OCI-LY7 (cell line): ENCODE measurements at places on chromosomes 2 and 18. TPM values are rescaled to one million over a fixed set of nuclear protein-coding genes. Genes with fewer than 3 reads are reported as not detected.

DNA sequence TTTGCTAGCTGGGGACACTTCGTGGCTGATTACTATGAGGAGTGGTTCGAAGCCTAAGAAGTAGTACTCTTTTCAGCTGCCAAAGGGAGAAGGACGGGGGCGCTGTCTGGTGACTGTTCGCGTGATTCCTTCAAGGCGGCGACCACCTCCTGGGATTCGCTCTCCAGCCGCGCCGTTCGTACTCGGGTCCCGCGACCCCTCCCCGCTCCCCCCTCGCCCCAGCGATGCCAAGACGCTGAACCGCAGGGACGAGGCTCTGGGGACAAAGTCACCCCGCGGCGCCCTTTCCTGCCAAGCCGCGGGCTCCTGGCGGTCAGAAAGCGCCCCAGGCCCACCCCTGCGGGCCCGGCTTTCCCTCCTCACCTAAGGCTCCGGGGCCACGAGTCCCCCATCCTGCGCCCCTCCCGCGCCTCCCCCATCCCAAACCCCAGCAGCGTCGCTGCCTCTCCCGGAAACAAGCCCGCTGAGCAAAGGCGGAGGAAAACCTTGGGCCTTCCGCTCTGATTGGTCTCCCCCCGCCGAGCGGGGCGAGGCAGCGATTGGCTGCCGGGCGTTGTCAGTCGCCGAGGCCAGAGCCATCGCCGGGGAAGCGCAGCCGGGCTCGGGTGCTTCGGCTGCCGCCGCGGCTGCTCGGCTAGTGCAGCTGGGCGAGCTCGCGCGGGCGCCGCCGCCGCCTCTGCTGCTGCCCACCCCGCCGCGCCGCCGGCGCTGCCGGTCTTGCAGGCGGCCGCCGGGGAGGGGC is 404.3 kb downstream of the XIRP2 start:
- no peak for DNase-seq

DNA sequence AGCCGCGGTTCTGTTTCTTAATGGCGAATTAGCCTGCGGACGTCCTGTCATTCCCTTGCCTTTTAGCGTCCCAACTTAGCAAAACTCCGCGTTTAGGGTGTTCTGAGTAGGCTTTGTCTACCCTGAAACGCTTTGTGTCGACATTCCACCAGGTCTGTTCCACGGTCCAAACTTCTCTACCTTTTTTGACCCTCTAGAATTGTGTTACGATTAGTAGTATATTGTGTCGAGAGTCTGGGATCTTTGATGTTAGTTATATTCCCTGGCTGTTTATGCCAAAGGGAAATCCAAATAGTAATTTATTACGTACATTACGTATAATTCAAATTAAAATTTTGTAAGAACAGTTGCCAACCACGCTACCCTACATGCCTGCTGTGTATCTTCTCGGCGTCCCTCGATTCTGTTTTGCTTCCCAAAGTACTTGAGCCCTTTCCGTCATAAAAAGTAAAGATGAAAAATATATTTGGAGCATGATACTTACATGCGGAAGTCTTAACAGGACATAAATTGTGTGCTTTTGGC is 495 bp upstream of the TTC32 start:
- DNase-seq: no peak

DNA sequence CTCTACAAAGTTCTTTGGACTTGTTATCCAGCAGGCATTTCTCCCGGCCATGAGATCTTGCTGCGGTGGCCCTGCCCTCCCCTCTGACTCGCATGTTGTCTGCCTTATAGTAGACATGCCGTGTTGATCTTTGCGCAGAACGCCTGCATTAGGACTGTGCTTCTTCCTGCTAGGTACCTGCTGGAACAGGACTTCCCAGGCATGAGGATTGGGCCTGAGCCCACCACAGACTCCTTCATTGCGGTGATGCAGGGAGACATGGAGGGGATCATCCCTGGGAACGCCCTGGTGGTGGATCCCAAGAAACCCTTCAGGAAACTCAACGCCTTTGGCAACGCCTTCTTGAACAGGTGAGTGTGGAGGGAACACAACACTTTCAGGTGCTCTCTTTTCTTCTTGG is 10.1 kb downstream of the EHD3 start:
- DNase-seq: no peak

DNA sequence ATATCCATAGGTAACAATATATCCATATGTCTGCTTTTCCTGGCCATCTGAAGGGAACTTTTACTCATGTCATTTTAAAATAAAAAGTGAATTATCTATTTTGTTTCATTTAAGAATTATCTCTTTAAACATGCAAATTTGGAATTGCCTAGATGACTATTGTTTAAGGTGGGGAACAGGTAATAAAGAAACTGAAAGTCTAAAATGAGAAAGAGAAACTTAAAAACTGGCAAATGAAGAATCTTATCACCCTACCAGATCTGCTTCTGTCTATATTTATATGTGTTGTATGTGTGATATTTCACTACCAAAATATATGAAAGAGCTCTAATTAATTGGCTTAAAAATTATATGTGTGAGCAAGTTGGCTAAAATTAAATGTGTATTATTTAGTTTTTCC is 243.2 kb upstream of the KCNH7 start:
- DNase-seq: no peak

DNA sequence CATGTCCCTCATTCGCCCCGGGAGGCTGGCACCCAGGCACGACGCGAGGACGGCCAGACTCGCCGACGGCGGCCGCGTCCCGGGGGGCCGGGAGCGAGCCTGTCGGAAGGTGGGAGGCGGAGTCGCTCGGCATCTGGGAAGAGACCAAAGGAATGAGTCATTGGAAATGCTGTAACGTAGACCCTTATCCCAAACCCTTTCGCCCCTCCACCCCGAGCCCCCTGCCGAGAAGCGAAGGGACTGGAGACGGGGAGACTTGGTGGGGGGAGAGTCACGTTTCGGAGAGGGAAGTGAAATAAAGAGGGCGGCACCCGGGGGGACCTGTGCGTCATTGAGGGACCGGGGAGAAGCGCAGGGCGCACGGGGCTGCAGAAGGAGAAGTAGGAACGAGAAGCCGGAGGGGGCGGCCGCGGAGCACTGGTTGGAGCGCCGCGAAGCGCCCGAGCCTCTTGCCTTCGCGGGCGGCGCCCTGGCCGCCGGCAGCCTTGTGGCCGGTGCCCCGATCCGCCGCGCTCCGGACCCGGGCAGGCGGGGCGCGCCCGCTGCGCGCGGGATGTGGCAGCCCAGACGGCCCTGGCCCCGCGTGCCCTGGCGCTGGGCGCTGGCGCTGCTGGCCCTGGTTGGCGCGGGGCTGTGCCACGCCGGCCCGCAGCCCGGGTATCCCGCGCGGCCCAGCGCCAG is at the start of gene EMILIN2:
Gene EMILIN2, plus strand, starts transcription at position 371 of the 681 bp plus-strand sequence. Its CDS starts 183 bp downstream, at position 554.
- DNase-seq: no peak

- no peak for DNase-seq
Measured at GRCh38 chr18:9067823-9068222, 34.7 kb upstream of the NDUFV2 start.

DNA sequence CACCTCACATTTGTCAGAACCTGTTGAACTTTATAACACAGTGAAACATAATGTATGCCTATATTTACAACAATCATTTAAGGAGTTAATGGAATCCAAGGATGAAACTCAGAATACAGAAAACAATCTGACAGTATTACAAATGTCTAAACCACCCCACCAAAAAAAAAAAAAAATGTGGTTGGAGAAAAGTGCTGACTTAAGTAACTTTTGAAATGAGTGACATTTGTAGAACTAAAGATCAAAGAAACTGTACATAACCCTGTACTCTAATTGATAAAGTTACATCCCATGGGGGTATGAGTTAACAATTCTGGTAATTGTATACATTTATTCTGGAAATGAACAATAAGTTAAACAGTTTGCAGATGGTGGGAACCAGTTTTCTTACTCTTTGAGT is 372.1 kb upstream of the TMEFF2 start:
- no peak for DNase-seq

DNA sequence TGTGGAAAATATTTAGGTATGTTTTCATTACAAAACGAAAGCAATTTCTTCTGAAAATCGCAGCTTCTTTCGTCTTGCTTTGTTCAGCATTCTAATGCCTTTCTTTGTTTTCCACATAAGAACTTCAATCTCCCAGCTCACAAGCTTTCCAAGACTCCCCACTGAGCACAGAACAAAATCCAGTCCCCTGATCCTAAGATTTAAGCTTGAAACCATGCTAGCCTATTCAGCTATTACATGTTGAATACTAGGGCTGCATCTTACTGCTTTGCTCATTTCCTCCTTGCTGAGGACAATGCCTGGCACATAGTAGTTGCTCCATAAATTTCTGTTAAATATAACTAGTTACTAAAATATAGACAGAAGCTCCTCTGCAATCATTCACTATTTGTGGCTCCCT is 160.6 kb downstream of the GALNT3 start:
- no peak for DNase-seq

DNA sequence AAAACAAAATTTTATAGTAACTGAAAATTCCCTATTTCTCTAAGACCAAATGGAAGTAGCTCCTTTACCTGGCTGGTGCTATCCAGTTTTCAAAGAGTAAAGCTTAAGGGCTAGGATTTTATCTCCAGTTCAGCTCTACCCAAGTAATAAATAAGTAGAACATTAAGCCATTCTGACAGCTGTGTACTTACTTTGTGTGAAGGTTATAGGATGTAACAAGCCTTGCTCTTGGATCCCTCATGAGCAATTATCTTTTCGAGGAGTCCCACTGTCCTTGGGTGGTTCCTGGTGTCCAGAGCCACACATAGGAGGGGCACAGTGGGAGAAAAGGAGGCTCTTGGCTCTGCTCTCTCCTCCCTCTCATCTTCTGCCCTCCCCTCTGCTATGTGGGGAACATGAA is 45.5 kb downstream of the KIF5C start:
- no peak for DNase-seq

DNA sequence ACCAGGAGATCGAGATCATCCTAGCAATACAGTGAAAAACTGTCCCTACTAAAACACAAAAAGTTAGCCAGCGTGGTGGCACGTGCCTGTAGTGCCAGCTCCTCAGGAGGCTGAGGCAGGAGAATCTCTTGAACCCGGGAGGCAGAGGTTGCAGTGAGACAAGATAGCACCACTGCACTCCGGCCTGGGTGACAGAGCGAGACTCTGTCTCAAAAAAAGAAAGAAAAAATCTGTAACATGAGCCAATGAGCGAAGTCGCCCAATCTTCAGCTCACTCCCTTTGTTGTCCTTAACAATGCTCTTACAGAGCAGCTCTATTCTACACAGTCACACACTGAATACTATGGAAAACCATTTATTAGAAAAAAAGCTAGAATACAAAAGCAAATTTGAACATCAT is 22.0 kb downstream of the FAM98A start:
- no peak for DNase-seq

DNA sequence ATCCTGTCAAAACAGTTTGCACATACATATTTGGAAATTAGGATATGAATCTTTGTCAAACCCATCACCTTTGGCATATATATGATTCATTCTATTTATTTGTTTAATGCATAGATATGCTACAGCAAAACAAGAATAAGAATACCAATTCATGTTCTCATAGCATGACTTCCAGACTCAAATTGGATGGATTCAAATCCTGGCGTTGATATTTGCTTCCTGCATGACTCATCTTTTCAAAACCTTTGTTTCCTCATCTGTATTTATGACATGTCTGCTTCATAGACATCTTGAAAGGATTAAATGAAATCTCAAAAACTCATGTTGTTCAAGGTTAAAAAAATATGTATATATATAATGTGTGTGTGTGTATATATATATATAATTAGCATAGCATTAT is 261.3 kb downstream of the MBD5 start:
- no peak for DNase-seq

GRCh38 chr2:50875561-50875960 is 156.4 kb downstream of the NRXN1 start:
- no peak for DNase-seq

GRCh38 chr2:23091900-23092299 is 293.1 kb upstream of the KLHL29 start:
- DNase-seq: no peak

- DNase-seq: no peak
Measured at GRCh38 chr18:32310774-32311173, 120.9 kb downstream of the MEP1B start.

- no peak for DNase-seq
Measured at GRCh38 chr2:196335221-196335634, 163.8 kb upstream of the STK17B start.

GRCh38 chr2:177245010-177245422 is 19.5 kb downstream of the NFE2L2 start:
- DNase-seq: no peak

- DNase-seq: no peak
Measured at GRCh38 chr2:238908960-238909951, 61.4 kb downstream of the TWIST2 start.

DNA sequence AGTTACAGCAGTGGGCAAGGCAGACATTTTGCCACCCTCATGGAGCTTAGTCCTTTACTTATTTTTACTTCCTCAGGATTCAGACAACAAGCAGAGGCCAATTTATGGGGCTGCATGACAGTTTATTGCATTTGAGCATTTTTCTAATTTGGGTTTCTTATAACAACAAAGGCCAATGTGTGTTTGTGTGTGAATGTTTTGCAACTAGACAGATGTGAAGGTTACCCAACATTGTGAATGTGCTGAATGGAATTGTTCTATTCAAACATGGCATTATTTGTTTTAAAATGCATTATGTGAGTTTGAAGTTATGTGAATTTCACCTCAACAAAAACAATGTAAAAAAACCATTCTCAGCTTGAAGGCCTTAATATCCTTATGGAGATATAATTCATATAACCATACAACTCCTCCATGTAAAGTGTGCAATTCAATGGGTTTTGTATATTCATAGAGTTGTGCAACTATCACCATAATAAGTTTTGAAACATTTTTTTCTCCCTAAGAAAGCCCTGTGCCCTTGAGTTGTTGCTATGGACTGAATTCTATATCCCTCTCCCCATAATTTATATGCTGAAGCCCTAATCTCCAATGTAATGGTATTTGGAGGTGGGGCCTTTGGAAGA is 57.3 kb downstream of the CCDC195 start:
- no peak for DNase-seq

DNA sequence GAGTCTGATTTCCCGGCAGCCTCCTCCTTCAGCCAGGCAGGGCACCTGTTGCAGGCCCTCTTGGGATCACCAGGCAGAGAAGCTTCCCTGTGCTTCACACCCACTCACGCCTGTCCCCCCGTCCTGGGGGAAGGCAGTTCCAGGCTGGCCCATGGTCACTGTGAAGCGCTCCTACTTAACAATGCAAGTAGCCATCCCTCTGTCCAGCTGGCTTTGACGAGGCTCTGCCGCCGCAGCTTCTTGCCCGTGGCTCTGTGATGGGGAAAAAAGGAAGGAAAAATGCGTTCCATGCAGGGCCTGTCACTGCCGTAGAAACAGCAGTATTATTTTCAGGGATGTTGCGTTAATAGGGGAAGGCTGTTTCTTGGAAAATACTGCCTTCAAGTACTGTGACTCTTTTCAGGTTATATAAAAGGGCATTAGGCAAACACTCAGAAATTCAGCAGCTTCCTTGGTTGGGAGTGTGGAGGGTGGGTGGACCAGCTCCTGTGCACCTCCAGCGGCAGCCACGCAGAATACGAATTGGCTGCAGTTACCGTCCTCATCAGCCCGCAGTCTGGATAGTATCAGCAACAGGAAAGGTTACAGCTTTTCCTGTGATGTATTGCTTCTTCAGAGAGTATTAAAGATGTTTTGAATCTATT is 232.3 kb downstream of the KLHL29 start:
- no peak for DNase-seq

- no peak for DNase-seq
Measured at GRCh38 chr2:719734-720133, 42.5 kb upstream of the TMEM18 start.

The NEU4 gene
- total RNA-seq: 0.50 and 0.84 TPM in 2 replicates

The SAG gene
- not detected in 2 replicates for total RNA-seq

The SERPINB12 gene
- not detected in 2 replicates for total RNA-seq

The RTP5 gene
- not detected in 2 replicates for total RNA-seq

The MYO5B gene
- not detected in 2 replicates for total RNA-seq

The PAX3 gene
- not detected in 2 replicates for total RNA-seq

The CCDC85A gene
- total RNA-seq: not detected in 2 replicates

The AMER3 gene
- total RNA-seq: not detected in 2 replicates

The SATB2 gene
- total RNA-seq: 15.9 and 26.7 TPM in 2 replicates

The OR6B2 gene
- total RNA-seq: not detected in 2 replicates
